Natural killer cell (primary cell): ENCODE measurements at places on chromosomes 5 and 9. TPM values are rescaled to one million over a fixed set of nuclear protein-coding genes. Genes with fewer than 3 reads are reported as not detected.

Gene RIMOC1
- 9.9 TPM for total RNA-seq

Gene KIAA1958
- 5.5 TPM for total RNA-seq

Gene IFNA13
- total RNA-seq: not detected

Gene LMX1B
- total RNA-seq: not detected

Gene F2R
- 43.2 TPM for total RNA-seq

Gene COX7C
- total RNA-seq: 237 TPM
